ENCODE measurements at places on chromosomes 5 and 9.

DNA sequence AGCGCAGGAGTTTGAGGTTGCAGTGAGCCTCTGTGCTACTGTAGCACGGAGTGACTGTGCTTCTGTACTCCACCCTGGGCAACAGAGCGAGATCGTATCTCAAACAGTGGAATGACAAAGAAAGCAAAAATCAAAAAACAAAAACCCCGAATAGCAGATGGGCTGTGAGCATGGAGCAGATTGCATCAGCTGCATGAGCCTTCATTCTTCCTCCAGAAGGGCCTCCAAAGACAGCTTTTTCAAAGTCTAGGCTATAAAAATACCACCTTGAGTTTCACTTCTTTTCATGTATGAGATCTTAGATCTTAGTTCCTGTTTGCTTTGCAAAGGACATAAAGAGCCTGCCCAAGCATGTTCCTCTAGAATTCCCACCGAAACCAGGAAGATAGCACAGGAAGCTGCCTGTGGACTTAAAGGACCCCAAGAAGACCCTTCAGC lies 15.0 kb upstream of the HSPB3 start:
- no peak for DNase-seq

DNA sequence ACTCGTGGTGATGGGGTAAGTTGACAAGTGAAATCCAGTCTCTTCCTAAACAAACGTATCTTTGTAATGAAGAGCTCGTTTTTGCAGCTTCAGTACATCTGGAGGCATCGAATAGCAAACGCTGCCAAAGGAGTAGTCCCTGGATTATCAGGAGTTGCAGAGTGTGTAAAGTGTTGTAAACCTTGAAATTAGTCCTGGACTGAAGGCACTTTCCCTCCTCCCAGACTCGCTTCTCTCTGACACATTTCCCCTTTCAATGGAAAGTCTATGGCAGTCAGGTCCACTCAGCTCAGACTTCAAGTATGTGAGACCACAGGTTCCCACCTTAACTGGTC lies 1.5 kb upstream of the PBX3 start:
- DNase-seq, result peak; percentile 3

- DNase-seq, result peak; percentile 32
These were observed 40.2 kb downstream of the STK10 start for GRCh38 chr5:172147857-172148256.

GRCh38 chr9:133733421-133733795 lies 4.7 kb downstream of the SARDH start:
- no peak for DNase-seq

- DNase-seq, result no peak
These were observed 150.9 kb downstream of the ADGRV1 start for GRCh38 chr5:90709323-90710155.

- no peak for DNase-seq
These were observed 232.3 kb upstream of the PTGER4 start for GRCh38 chr5:40447438-40447837.

DNA sequence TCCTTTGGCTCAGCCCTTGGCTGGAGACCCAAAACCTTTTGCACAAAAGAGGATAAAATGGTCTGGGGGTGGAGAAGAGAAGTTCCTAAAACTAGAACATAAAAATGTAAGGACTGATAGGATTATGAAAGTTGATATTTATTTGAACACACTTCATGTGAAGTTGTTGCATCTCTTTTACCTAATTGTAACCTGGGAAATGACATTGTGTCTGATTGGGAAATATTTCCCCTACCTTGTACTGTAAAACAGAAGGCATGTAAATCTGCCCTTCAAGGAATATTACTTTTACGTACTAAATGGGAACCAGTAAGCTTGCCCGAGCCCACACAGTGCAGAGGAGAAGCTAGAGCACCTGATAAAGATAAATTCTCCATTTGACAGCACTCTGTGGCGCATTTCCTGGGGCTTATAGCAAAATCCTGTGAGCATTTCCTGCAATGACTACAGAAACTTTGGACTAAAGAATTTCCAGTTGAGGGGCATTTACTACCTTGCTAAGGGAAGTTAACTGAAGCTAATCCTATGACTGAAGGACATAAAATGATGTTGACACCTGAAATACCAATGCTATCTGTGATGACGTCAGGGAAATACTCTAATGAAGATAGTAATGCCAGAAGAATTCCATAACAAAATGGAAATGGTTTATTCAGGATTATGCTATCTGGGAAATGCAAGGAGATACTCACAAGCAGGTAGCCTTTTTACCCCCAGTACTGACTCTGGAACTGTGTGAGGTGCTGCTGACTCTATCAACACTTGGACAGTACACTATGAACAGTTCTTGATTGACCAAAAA lies 78.3 kb upstream of the LIFR start:
- DNase-seq, result no peak

DNA sequence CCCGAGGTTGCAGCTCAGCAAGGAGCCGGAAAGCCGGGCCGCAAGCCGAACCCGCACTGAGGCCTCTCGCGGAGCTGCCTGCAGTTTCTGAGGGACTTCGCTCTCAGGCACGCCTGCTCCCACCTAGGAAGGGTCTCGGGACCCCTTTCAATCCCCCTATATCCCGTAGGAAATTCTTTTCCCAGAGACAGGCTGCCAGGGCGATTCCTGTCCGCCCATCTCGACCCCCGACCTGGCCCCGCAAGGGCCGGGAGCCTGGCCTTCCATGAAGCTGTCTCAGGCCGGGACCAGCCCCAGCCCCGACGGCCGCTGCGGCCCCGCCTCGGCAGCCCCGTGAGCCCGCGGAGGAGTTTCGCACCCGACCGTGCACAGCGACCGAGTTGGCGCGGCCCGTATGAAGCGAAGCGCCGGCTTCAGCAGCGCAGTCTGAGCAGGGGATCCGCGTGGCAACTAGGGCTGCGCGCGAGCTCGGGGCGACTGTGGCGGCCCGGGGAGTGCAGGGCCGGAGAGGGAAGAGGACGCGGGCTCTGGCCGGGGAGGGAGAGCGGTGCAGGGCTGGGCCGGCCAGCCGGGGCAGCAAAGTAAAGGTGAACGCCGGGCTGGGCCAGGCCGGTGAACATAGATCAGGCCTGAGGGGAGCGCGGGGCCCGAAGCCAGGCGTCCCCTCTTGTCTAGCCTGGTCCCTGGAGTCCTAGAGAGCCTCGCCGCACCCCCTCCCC lies 977 bp upstream of the PRDM12 start:
- DNase-seq, result no peak

GRCh38 chr9:112711050-112711689 lies 6.7 kb downstream of the INIP start:
- DNase-seq, result no peak

DNA sequence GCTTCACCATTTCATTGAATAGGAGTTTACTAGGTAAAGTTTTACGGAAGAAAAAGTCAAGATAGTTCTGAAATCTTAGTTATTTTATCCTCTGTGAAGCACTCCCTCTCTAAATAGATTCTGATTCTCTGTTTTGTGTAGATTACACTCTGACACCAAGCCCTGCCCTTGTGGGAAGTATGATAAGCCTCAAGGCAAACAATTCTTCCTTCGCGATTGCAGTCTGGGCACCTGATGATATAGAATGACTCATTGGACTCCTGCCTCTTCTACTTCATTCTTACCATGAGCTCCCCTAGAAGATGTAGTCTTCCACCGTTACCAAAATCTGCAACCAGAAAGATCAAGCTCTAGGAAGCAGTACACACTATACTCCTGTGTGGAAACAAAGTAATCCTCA lies 626.9 kb upstream of the PTGER4 start:
- no peak for DNase-seq

- peak; percentile 50 for DNase-seq
These were observed 5.5 kb downstream of the PTBP3 start for GRCh38 chr9:112327718-112328450.

DNA sequence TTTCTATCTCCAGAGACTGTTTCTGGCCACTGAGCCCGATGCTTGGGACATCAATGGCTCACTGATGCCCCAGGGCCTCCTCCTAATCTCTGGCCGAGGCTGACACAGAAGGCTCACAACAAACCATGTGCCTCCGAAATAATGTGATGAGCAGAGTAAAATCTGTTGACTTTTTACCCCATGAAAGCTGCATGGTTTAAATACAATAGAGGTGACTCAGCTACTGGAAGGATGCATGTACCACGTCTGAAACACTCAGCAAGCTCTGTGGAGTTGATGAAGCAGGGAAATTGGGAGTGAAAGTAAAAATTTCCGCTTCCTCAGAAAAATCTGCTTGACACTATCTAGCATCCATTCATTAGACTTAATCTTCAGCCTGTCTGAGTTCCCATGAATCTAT lies 111.1 kb upstream of the EQTN start:
- DNase-seq, result no peak

DNA sequence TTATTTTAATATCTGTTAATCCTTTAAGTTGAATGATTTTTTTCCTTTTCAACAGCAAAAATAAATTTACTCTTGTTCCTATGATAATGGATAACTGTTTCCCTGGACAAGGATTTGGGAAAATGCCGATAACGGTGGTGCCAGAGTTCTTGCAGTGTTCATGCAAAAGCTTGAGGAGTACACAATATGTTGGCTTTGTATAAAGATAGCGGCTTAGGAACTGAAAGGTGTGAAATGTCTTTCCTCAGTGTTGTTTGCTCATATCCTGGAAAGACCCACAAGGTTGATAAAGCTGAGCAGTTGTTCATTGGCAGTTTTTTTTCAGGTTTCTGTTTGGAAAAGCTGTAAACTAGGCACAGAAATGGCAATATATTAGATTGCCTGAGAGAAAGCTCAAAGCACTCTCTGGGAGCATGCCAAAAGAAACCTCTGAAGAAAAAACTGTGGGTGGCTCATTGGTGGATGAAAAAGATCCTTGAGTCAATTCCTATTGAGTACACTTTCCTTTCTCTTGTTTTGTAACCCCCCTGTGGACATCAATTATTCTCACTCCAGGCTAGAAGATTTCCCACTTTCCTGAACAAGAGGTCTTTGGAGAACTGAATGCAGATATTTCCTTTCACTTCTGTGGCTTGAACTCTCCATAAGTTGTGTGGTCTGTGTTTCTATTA lies 117.2 kb upstream of the RGMB start:
- DNase-seq, result no peak

DNA sequence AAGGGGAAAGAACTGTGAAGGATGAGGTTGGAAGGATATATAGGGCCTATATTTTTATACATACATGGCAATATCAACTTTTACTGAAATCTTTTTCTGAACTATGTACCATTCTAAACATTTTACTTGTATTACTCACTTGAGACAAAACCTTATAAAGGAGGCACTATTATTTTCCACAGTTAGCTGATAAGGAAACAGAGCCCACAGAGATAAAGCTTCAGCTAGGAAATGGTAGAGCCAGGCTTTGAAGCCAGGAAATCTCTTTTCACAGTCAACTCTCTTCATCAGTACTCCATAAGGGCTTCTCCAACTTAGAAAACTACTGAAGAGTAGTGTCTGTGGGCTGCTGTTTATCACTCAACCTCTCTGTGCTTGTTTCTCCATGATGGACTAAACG lies 613.7 kb downstream of the PRELID2 start:
- DNase-seq, result no peak

DNA sequence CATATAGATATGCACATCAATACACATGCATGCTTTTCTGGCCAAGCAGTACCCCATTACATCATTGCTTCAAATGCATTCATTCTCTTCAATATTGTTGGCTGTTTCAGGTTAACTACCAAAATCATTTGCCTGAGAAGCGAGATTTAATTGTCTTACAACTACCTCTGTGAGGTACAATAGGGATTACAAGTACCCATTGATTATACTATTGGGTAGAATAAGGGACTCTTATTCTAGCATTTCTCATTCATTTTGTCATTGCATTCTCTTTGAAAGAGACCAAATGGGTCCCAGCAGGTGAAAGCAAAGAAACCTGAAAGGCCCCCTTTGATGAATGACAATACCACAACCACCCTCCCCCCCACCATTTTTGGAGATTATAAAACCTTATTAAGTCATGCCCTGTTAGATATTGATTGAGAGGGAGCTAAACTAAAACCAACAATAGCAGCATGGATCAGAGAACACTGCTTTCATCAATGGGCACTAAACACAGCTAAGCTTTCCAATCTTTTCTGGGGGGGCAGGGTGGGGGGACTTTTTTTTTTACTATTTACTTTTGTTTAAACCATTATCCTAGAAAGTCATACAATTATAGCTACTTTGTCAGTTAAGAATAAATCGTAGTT lies 375.0 kb upstream of the CCNH start:
- DNase-seq, result no peak
